ENCODE measurements at places on chromosomes 2 and 18.

DNA sequence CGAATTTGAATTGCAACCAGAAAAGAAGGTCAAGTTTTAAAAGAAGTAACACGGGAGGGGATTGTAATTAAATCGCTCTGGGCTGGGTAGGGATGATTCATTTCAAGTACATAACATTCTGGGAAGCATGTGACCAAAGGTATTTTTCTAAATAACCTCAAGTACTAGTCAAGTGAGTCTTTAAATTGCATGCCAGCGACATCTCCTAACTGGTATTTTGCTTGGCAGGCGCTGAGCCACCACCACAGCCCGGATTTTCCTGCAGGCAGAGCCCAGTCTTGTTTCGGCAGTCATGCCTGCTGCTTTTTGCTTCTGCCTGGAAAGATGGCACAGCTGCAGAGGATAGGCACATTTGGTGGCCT is 33.7 kb upstream of the NPAS2 start:
- no peak for DNase-seq

DNA sequence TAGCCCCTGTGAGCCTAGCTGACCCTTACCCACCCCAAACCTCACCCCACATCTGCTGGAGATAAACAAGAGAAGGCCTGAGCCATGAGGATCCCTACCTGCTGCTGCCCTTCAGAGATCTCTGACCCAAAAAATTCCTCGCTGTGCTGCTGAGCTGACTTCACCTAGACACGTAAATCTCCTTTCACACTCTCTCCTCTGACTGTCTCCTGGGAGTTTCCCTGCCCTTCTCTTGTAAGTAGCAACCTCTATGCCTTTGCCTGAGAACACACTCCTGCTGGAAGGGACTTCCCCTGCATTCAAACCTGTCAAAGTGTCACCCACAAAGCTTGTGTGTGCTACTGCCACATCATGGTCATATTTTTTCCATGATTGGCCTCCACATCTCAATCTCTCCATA is 134.2 kb upstream of the NOL4 start:
- no peak for DNase-seq

GRCh38 chr2:43178602-43179542 is 47.5 kb downstream of the ZFP36L2 start:
- DNase-seq = no peak

DNA sequence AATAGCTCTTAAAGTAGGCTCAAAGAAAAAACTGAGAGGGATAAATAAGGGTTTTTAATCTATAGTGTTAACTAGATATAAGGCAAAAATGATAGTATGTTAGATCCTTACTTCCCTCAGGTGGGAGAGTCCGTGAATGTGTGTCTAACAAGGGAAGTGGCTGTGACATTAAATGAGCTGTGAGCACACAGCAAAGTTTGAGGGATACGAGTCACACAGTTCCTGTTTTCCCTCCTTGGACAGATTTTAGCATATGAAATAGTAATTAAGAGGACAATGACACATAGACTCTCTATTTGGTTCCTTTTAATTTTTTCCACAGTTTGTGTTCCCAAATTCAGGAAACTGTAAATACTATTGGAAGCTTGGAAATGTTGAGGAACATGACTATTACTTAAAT is 148.4 kb upstream of the CAVIN2 start:
- DNase-seq = no peak

GRCh38 chr2:231395188-231396057 is at the start of gene B3GNT7:
B3GNT7 (plus strand) TSS chr2:231395710; CDS start chr2:231395804, 94 bp downstream.
- DNase-seq = no peak

GRCh38 chr2:73946215-73946614 is 19.5 kb downstream of the DGUOK start:
- DNase-seq = no peak

All from cortex of kidney (tissue), 1 donor.